ENCODE measurements at places on chromosomes 11 and 22.

DNA sequence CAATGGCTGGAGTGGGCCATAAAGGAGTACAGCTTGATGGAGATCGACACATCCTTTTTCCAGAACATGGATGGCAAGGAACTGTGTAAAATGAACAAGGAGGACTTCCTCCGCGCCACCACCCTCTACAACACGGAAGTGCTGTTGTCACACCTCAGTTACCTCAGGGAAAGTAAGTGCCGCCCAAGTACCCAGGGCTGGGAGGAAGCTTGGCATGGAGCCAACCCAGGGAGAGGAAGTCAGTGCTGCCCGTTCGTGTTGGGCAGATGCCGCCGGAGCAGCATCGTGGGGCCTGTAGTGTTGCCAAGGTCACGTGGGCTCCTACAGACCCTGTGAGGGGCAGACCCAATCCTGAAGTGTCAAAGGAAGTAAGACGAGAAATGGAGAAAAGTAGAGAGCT is 78.9 kb downstream of the FLI1 start:
- no peak for DNase-seq

- no peak for DNase-seq
Measured at GRCh38 chr11:2731130-2732125, 31.6 kb upstream of the KCNQ1OT1 start.

DNA sequence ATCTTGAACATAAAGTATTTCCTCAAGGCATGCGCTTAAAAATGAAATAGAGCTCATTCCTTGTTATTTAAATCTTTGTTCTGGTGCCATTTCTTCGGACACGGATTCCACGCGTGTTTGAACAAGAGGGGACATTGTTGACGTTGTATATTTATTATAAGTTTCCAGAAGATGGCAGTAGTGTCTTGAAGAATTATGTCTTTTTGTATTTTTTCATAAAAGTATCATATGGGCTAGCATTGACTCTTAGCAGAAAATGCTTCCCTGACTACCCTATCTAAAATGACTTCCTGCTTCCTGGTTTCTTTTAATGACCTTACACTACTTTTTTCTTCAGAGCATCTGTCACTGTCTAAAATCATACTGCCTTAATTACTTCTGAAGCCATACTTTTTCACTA is 20.4 kb downstream of the BIRC2 start:
- DNase-seq = no peak

DNA sequence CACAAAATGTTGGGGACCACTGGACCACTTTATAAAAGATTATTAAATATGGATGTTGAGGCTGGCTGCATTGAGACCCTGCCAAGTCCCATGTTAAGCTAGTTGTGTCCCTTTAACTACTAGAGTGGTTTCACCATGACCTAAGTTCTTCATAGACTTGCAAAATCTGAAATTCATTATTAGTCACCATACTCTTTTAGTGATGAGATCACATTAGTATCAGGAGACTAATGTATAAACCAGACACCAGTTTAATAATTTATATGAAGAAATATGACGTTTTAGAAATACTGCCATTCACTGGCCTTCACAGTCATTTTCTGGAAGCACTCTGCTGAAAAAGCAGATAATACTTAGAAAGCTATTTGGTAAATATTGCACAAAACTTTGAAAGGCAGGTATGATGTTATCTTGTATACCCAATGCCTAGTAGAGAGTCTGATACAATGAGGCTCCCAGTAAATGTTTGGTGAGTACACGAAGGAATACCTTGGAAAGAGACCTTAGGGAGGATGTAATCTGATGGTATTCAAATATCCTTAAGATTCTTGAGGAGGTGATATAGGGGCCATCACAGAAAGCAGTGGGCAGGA is 728.2 kb upstream of the ANO5 start:
- DNase-seq = no peak

GRCh38 chr22:47621253-47621652 is 858.8 kb downstream of the TBC1D22A start:
- no peak for DNase-seq

GRCh38 chr11:46356924-46357482 is 9.7 kb downstream of the DGKZ start:
- no peak for DNase-seq

DNA sequence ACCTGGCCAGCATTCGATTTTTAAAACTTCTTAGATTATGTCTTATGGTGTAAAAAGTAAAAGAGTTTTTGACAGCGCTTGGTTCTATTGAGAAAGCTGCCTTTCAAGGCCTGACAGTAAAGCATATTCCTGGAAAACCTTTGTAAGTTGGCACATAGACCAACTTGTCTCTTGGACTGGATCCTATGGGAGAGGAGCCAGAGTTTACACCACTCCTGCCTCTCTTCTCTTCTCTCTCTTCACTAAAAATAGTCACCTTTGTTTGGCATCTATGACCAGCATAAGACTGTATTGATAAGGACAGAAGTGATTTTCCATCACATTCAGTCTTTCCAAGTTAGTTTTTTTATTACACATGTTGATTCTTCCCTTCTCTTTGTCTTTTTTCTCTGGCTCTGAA is 33.7 kb downstream of the CSRP3 start:
- DNase-seq = no peak

DNA sequence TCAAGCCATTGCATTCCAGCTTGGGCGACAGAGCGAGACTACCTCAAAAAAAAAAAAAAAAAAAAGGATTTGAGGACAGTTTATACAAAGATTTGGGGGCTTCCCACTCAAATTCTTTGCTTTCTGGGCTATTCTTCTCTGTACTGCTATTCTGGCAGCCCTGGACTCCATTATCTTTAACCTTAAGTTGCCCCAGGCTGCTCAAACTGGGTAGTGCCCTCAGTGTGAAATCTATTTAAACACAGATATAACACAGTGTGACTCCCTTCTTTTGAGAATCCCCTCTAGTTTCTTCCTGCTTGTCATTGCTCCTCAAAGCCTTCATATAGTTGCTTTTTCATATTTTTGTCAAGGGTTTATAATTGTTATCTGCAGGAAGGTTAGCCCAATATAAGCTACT is 49.5 kb upstream of the WEE1 start:
- DNase-seq = no peak

DNA sequence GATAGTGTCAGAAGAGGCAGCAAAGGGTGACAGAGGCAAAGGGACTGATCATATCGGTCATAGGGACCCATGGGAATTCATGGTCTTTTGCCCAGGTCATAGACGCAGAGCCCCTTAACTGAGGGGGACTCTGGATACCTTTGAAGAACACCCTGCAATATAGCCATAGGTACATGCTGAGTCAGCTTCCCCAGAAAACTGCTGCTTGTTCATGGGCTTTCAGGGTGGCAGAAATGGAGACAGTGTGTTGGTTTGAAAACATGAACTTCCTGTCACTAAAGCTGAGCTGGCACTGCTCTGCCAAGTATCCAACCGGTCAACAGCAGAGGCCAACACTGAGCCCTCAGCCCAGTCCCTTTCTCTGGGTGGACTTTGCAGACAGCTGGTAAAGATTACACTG is 114.2 kb downstream of the EFCAB6 start:
- no peak for DNase-seq

- DNase-seq = peak; percentile 98
Measured at GRCh38 chr11:67288452-67289225, 464 bp upstream of the ANKRD13D start.

- no peak for DNase-seq
Measured at GRCh38 chr11:112794331-112794846, 166.8 kb upstream of the NCAM1 start.

- DNase-seq = no peak
Measured at GRCh38 chr11:79060081-79060953, 380.5 kb downstream of the TENM4 start.

GRCh38 chr11:10777806-10778205 is 26.8 kb downstream of the CTR9 start:
- no peak for DNase-seq

GRCh38 chr22:26236991-26237390 is 67.7 kb downstream of the SEZ6L start:
- DNase-seq = no peak

- DNase-seq = no peak
Measured at GRCh38 chr11:120181376-120181975, 29.4 kb upstream of the OAF start.

GRCh38 chr11:119692540-119692820 is 36.5 kb downstream of the NECTIN1 start:
- no peak for DNase-seq

GRCh38 chr11:109027851-109028250 is 363.0 kb downstream of the DDX10 start:
- no peak for DNase-seq

DNA sequence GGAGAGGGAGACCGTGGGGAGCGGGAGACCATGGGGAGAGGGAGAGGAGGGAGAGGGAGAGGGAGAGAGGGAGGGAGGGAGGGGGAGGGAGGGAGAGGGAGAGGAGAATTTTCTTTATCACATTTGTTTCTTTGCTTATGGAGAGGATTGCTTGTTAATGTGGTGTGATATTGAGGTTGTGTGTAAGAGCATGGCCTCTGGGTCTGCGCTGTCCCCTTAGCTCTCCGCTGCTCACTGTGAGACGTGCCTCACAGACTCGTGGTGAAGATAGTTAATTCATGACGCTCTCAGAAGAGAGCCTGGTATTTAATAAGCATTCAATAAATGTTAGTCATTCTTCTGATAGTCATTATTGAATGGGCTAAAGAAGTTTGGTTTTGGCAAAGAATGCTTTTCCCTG is 26.2 kb downstream of the PPFIA1 start:
- DNase-seq = no peak

DNA sequence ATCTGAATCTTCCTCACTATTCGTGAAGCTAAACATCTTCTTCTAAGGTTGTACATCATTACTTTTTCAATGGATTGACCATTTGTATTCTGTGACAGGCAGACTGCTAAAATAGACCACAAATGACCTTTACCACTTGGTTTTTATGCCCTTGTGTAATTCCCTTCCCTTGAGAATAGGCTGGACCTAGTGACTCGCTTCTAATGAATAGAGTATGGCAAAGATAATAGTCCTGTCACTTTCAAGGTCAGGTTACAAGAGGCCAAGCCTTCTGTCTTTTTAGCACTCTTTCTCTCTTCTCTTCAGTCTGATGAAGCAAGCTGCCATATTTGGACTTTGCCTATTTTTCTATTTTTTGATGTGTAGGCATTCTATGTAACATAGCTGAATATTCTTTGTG is 492.9 kb downstream of the SOX6 start:
- no peak for DNase-seq

- DNase-seq = no peak
Measured at GRCh38 chr22:22789233-22789921, 98.2 kb upstream of the IGLL5 start.

- no peak for DNase-seq
Measured at GRCh38 chr11:111629499-111629898, 27.2 kb downstream of the SIK2 start.

DNA sequence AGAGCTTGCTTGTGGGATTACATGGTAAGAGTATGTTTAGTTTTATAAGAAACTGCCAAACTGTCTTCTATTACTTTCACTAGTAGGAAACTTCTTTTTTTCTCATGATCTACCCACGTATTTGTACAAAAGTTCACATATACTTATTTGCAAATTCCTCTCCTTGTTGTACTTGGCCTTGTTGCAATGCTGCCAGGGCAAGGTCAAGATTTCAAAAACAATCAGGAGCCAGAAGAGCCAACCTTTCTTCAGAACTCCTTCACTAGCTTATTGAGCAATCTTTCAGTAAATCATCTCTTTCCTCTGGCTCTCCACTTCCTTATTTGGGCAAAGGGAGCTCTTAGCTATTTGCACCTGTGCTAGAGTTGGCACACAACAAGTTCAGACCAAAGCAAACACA is 9.7 kb downstream of the SRSF8 start:
- no peak for DNase-seq

DNA sequence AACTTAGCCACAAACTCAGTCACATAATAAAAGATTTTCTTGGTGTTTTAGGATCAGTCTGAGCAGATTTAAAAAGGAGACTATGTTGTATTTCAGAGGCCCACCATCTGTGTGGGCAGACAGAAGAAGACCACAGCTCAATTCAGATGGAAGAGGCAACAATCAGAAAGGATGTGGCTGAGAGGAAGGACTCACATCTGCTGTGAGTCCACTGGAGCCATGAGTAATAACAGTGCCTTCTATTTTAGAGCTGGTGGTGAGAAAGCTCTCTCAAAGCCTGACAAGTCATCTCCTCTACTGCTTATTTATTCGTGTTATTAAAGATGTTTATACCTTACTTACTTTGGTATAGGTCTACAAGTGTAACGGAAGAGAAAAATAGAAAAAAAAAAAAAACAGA is 357.2 kb downstream of the OPCML start:
- DNase-seq = no peak

GRCh38 chr22:33110562-33111163 is 52.5 kb upstream of the SYN3 start:
- DNase-seq = no peak
